Stimulated activated CD4-positive, alpha-beta T cell treated with anti-CD3 and anti-CD28 coated beads, Interleukin-4, amount 100 ng/mL, for 1 hour (primary cell): ENCODE measurements at places on chromosomes 7 and 10.

DNA sequence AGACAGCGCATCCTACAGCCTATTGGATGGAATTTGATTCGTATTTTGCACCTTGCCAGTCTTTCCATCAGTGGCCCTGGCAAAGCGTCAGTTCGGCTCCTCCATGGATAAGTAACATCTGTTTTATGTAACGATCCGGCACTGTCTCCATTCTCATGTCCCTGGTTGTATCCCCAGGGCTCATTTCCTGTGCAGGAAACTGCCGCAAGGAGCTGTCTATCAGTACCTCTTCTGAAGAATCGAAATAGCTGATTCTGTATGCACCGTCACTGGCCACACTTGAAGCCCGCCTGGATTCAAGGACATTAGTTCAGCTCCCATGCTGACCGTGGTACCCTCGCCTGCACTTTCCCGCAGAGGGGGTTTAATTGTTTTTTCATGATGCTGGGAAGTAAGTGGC lies 53.1 kb upstream of the NPS start:
- no peak for DNase-seq

- DNase-seq: no peak
Measured at GRCh38 chr10:48335788-48336187, 29.3 kb downstream of the MAPK8 start.

DNA sequence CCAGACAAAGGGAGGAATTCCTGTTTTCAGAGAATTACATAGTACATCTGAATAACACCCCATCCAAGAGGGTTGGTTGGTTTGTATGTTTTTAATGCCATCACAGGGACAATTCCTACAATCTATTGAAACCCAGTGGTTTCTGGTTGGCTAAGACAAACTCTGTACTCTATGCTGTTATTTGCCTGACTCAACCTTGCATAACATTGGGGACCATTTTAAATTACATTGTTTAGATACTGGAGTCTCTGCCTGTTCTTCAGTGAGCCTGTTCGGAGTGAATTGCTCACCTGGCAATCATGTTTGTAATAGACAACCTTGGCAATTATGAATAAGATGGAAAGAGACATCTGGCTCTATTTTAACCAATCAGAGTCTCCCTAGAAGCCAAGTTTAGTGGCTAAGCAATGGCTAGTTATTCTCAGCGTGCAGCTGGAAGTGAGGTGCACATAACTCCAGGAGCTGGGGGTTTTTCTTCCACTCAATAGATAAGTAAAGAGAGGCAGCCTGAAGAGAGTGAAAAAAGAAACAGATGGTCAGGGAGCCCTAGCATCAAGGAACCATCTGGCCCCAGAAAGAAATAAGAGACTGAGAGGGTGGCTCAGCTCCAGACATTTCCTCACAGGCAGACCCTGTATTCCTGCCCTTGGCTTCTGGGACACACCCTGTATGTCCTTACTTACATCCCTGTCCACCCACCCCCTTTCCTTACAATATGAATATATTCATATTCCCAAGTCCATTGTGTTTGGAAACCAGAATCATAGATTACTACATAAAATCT lies 21.2 kb upstream of the SLC35G1 start:
- no peak for DNase-seq

GRCh38 chr10:11005725-11006427 lies 11.8 kb upstream of the CELF2 start:
- DNase-seq: no peak

GRCh38 chr7:24965831-24966708 lies 13.9 kb downstream of the OSBPL3 start:
- DNase-seq: no peak

- peak; percentile 70 for DNase-seq
Measured at GRCh38 chr10:31770307-31770902, 158.2 kb downstream of the ARHGAP12 start.

DNA sequence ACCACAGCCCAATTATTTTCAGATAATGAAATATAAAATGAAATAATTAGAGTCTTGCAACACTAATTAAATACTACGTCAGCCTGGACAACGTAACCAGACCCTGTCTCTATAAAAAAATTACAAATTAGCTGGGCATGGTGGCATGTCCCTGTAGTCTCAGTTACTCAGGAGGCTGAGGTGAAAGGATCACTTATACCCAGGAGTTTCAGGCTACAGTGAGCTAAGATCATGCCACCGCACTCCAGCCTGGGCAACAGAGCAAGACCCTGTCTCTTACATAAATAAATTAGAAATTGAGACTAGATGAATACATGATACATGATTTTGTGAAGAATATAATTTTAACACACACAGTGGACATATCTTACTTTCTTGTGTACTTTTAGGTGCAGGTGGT lies 18.4 kb downstream of the TIAL1 start:
- DNase-seq: no peak

- peak; percentile 30 for DNase-seq
Measured at GRCh38 chr7:155009570-155010157, 6.7 kb upstream of the PAXIP1 start.
